CD4-positive, alpha-beta memory T cell (primary cell): ENCODE measurements at places on chromosomes 4 and X. TPM values are rescaled to one million over a fixed set of nuclear protein-coding genes. Genes with fewer than 3 reads are reported as not detected.

GLRA3 gene
- not detected for polyA plus RNA-seq

CTAG1A gene
- not detected for polyA plus RNA-seq

GAGE2A gene
- polyA plus RNA-seq: not detected

DNA sequence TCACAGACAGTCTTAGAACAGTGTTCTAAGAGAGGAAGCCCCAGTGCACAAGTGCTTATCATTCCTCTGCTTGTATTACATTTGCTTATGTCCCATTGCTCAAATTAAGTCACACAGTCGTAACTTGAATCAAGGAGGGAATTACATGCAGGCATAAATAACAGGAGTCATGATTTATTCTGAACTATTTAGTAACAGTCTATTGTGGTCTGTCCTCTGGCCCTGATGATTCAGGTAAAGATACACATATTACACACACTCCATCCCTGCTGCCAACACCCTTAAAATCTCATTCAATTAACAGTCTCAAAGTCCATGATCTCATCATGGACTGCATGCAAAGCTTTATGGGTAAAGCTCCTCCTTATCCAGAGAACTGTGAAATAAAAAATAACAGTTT lies 60.1 kb downstream of the GRIA2 start:
- H3K4me1 ChIP-seq: no peaks in the 10 kb centered on the region
- H3K4me3 ChIP-seq: no peak overlapping the region
- H3K27ac ChIP-seq: no peak overlapping the region

- H3K36me3 ChIP-seq: no peaks in the 10 kb centered on the region
- H3K27ac ChIP-seq: no peak overlapping the region
- H3K27me3 ChIP-seq: no peaks in the 10 kb centered on the region
- DNase-seq: no peak
- no peaks in the 10 kb centered on the region for H3K4me1 ChIP-seq
Observed at GRCh38 chr4:113445286-113445685, 316.3 kb downstream of the CAMK2D start.

F8A3 gene
- 9.8 TPM for polyA plus RNA-seq
